ENCODE measurements at places on chromosomes 12 and 14.

- DNase-seq = no peak
These were observed 248.2 kb downstream of the SLC41A2 start for GRCh38 chr12:104709692-104710435.

GRCh38 chr12:117875744-117876435 is 92.9 kb downstream of the KSR2 start:
- peak; percentile 84 for DNase-seq

GRCh38 chr12:126663304-126664094 is 1598.3 kb downstream of the AACS start:
- DNase-seq = peak; percentile 7

DNA sequence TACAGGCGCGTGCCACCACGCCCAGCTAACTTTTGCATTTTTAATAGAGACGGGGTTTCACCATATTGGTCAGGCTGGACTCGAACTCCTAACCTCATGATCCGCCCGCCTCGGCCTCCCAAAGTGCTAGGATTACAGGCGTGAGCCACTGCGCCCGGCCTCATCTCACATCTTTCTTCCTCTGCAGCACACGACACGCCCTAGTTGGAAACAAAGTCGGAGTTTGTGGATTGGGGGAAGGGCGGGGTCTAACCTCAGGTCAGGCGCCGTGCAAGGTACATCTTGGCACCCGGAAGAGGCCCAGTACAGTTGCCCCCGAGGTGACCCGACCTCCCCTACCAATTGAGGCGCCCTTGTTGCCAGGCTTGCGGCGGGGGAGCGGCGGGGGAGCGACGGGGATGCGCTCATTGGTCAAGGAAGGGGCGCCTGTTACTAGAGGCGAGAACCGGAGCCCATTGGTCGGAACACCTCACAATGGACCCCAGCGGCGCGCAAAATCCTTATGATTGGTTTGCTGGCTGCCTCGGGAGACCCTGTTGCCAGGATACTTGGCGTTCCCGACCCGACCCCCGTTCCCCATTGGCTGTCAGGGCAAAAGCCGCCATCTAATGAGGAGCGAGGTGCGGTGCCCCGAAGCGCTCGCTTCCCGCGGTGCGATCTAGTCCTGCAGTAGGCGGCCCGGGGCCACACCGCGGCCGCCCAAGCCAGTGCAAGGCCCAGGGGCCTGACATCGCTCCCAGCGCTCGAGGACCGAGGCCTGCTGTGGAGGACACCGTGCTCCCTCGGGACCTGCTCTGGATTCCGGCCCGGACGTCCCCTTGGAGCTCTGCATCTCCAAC is at the start of gene REC8:
Gene REC8 (plus strand): TSS at position 659 of the 839 bp plus-strand sequence. CDS start 473 bp downstream, outside the sequence.
- no peak for DNase-seq

- DNase-seq = no peak
These were observed 380.4 kb upstream of the MIS18BP1 start for GRCh38 chr14:45633220-45633984.

GRCh38 chr12:105322070-105322469 is 8.4 kb upstream of the C12orf75 start:
- no peak for DNase-seq

DNA sequence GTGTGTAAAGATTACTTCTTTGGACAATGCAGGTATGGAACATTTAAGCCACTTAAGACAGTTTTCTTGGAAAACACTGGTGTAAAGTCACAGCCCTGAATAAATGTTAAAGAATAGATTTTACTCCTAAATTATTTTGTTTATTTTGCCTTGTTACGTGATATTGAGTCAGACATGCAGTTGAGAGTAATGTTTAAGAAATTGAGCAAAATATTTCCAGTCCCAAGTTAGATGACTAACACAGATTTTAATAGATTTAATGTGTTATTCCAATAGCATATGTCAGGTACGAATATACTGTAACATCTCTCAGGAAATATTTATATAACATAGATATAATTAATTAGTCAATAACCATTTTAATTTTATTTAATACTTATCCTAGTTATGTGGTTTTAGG is 1361.7 kb downstream of the FSCB start:
- no peak for DNase-seq

DNA sequence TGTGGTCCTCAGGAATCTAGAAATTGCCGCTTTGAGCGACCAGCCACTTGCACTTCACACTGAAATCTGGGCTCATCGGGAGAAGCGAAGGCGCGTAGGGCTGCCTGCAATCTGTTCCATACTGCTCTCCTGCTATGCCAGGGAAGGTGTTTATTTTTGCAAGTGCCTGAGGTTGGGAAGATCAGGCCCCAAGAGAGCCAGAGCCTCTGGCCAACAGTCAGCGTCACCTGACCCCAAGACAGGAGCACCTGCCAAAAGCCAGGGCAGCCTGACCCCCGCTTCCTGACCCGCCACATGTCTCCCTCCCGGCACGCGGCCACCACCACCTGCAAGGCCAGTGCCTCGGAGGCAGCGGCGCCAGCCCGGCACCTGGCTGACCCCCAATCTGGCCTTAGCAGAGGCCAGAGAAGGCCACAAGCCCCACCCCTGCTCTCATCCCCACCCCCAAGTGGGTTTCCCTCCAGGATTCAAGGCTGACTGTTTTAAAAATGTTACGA is 94.4 kb downstream of the CHGA start:
- no peak for DNase-seq

DNA sequence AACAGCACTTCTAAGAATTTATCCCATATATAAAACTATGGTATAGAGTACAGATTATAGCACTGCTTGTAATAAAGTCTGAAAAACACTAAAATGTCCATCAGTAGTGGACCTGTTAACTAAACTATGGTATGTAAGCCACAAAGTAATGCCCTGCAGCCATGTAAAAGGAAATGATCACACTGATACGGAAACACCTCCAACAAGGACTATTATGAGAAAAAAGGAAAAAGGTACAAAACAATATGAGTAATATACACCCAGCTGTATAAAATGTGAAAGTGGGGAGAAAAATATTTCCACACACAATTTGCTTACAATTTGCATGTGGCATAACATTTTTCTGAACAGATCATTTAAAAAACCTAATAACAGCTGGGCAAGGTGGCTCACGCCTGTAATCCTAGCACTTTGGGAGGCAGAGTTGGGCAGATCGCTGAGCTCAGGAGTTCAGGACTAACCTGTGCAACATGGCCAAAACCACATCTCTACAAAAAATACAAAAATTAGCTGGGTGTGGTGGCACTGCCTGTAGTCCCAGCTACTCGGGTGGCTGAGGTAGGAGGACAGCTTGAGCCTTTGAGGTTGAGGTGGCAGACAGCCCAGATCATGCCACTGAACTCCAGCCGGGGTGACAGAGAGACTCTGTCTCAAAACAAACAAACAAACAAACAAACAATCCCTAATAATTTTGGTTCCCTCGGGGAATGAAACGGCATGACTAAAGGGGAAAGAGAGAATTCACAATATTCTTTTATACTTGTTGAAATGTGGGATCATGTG is 250.5 kb downstream of the MED13L start:
- no peak for DNase-seq

DNA sequence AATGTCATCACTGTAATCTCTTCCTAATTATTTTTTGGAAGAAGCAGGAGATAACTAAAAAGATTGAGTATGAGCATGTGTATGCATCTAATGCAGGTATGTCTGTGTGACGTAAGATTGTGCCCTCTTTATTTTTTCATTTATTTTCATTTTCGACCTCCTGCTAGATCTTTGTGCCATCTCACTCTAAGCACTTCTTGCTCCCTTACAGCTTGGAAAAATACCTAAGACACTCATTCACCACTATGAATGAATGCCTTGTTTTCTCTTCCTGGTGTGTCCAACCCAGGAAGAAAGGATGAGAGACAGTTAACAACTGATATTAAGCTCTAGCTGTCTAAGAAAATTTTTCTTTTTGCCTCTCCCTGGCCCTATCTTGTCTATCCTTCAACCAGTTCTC is 76.8 kb upstream of the CISTR start:
- DNase-seq = no peak

DNA sequence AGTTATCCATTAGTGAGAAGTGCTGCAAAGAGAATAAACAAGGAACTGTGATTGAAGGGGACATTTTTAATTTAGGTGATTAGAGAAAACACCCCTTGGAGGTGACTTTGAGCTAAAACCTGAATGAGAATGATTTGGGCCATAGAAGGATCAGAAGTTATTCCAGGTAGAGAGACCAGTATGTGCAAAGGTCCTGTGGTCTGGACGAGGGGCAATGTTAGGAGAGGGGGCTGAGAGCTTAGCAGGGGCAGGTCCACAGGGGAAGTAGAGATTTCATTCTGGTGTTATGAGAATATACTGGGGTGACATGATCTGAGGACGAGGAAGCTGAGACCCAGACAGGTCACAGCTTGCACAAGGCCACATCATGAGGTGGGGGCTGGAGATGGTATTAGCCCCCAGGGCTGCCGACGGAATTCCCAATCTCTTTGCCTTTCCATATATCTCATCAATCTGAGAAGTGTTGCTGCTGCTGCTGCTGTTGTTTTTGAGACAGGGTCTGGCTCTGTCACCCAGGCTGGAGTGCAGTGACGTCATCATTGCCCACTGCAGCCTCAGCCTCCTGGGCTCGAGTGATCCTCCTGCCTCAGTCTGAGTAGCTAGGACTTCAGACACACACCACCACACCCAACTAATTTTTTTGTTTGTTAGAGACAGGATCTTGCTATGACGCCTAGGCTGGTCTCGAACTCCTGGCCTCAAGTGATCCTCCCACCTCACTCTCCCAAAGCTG is 55.6 kb downstream of the KCTD10 start:
- no peak for DNase-seq

DNA sequence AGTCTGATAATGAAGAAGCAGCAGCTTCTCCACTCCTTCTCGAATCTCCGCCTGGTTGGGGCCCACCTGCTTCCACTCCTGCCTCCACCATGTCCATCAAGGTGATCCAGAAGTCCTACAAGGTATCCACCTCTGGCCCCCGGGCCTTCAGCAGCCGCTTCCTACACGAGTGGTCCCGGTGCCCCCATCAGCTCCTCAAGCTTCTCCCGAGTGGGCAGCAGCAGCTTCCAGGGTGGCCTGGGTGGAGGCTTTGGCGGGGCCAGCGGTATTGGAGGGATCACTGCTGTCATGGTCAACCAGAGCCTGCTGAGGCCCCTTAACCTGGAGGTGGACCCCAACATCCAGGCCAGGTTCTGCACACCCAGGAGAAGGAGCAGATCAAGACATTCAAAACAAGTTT is 381.0 kb upstream of the USP15 start:
- DNase-seq = no peak

DNA sequence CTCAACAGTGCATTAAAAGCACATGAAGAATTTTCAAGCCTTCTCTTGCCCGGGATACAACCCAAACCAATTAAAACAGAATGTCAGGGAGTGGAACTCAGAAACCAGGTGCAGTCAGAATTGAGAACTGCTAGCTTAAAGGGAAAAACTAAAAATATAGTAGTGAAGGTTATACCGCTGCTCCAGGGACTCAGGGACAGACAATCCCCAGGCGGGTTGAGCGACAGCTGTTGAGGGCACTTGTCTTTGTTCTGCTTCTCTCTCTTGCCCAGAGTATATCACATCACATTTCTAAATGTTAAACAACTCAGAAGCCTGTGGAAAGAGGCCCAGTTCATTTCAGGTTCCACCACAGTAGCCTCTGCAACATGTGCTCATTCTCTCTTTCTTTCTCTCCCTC is 93.1 kb downstream of the SLC5A8 start:
- DNase-seq = no peak

DNA sequence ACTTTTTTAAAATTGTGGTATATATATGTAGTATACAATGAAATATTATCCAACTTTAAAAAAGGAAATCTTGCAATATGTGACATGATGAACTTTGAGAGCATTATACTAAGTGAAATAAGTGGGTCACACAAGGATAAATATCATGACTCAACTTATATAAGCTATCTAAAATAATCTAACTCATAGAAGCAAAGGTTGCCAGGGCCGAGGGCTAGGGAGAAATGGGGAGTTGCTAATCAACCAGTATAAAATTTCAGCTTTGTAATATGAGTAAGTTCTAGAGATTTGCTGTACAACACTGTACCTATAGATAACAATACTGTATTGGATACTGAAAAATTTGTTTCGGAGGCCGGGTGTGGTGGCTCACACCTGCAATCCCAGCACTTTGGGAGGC is 38.5 kb downstream of the TAOK3 start:
- no peak for DNase-seq

- DNase-seq = no peak
These were observed 11.0 kb downstream of the WDR20 start for GRCh38 chr14:102150744-102151143.

DNA sequence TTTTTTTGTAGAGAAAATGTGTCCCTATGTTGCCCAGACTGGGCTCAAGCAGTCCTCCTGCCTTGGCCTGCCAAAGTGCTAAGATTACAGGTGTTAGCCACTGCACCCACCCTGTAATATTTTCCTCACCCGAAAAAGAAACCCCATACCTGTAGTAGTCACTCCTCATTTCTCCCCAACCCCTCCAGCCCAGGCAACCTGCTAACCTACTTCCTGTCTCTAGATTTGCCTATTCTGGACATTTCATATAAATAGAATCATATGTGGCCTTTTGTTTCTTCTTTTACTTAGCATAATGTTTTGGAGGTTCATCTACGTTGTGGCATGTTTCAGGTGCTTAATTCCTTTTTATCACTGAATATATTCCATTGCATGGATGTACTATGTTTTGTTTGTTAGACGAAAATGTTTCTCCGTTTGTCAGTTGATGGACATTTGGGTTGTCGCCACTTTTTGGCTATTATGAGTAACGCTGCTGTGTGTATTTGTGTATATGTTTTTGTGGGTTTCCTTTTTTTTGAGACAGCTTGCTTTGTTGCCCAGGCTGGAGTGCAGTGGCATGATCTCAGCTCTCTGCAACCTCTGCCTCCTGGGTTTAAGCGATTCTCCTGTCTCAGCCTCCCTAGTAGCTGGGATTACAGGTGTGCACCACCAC is 6.2 kb downstream of the ANKRD13A start:
- DNase-seq = no peak

DNA sequence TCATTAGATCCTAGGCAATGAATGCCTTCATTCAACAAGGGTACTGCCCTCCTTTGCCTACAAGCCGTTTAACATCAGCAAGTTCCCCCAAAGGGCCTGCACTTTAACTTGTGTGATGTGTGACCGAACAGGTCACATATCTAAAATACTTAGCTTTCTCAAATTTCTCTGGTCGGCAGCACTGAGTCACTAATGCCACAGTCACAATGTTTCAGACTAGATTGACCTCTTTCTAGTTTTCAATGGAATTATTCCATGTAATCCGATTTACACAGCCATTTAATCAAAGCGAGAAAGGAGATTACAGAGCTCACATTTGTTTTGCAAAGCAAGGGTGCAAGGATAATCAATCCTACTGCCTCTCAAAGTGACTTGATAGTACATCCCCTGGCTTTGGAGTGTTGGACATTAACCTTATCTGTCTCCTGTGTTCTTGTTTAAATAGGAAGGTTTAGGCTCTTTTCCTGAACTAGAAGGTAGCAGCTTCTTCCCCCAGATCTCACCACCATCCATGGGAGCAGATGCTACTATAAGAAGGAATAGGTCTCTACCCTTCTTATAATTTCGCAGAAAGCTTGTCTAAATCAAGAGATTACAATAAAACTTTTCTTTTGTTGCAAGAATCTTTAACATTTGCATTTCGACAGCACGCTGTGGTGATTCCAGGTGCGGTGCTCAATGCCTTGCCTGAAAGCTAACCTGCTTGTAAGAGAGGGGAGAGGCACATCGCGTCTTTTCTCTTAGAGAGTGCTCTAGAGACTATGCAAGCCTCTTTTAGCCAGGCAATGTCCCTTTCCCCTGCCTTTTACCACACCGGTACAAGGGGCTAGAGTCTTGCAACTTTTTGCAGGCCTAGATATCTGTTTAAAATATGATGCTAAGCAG is 1.8 kb downstream of the KITLG start:
- peak; percentile 40 for DNase-seq

Data from NCI-H1436 (cell line).